ENCODE measurements at places on chromosomes 2 and 18. TPM values are rescaled to one million over a fixed set of nuclear protein-coding genes. Genes with fewer than 3 reads are reported as not detected.

The IL37 gene
- not detected for total RNA-seq

The MYOM1 gene
- 0.13 TPM for total RNA-seq

The DTNA gene
- total RNA-seq = 6.6 TPM

The XDH gene
- total RNA-seq = 0.52 TPM

The MYO3B gene
- not detected for total RNA-seq

The POTEF gene
- not detected for total RNA-seq

The PLEKHH2 gene
- total RNA-seq = 5.2 TPM

The SDC1 gene
- 12.1 TPM for total RNA-seq

The LAMA3 gene
- total RNA-seq = 18.1 TPM

The ITGB1BP1 gene
- 50.1 TPM for total RNA-seq

The KHK gene
- total RNA-seq = 0.24 TPM

The CACNB4 gene
- under 0.01 TPM for total RNA-seq

The LYG2 gene
- not detected for total RNA-seq

The TEKT4 gene
- total RNA-seq = not detected

The RTP5 gene
- not detected for total RNA-seq

The NT5C1B gene
- not detected for total RNA-seq

The GPR17 gene
- total RNA-seq = not detected

The SKOR2 gene
- total RNA-seq = not detected

The ALPI gene
- total RNA-seq = not detected

The GALR1 gene
- not detected for total RNA-seq

The GPR75 gene
- 0.52 TPM for total RNA-seq

The HPCAL1 gene
- 72.0 TPM for total RNA-seq

The DSG1 gene
- not detected for total RNA-seq

The TWIST2 gene
- total RNA-seq = 63.5 TPM

The DNER gene
- 4.8 TPM for total RNA-seq

The CPO gene
- not detected for total RNA-seq

The ALS2 gene
- 12.6 TPM for total RNA-seq

The ASB1 gene
- 20.1 TPM for total RNA-seq

The EFHD1 gene
- total RNA-seq = 2.2 TPM

The VWC2L gene
- total RNA-seq = not detected

The ALPP gene
- total RNA-seq = not detected

The C2orf72 gene
- 0.26 TPM for total RNA-seq

The KDSR gene
- 30.4 TPM for total RNA-seq

The CFC1B gene
- not detected for total RNA-seq

The SERPINB10 gene
- total RNA-seq = not detected

The CARF gene
- total RNA-seq = 3.6 TPM

The MC4R gene
- total RNA-seq = not detected

The G6PC2 gene
- not detected for total RNA-seq

The IL36A gene
- total RNA-seq = not detected

The SERPINB13 gene
- total RNA-seq = not detected

The NEDD4L gene
- total RNA-seq = 9.4 TPM

The DGKD gene
- 11.6 TPM for total RNA-seq

The CDH20 gene
- 0.13 TPM for total RNA-seq

The DLX1 gene
- not detected for total RNA-seq

The ARHGAP25 gene
- total RNA-seq = 1.4 TPM

The SUCLG1 gene
- 62.1 TPM for total RNA-seq

The NBEAL1 gene
- 12.5 TPM for total RNA-seq

The FSIP2 gene
- total RNA-seq = 0.24 TPM

The AQP4 gene
- total RNA-seq = not detected

The UGT1A5 gene
- not detected for total RNA-seq

The SETBP1 gene
- total RNA-seq = 10.4 TPM

The TRABD2A gene
- 5.3 TPM for total RNA-seq

All from epithelial cell of alveolus of lung (primary cell).